ENCODE measurements at places on chromosomes 13 and 19.
A peak's percentile ranks its signal among the peaks of the same experiment; 100 is the strongest.

- DNase-seq: no peak
These were observed 49.8 kb downstream of the TSSK6 start for GRCh38 chr19:19465436-19466070.

DNA sequence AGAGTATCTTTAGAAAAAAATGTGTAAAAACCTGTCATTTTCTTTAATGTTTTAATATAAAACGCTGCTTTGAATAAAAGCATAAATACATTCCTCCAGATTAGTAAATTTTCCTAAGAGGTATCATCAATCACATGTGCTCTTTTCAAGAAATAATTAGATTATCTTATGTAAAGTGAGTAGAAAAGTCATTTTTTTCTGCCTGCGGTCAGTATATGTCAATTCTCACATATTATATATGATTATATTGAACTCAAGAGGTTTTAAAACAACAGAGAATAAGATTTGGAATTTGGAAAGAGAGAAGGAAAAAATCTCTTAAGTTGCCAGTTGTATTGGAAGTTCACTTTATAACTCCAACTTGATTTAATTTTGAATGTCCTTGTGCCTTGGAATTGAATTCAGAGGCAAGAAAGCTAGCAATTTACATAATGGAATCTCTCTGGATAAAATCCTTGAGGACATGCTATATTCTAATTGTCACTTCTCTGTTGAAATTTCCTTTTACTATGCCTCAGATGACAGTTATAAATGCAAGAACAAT is 740.1 kb upstream of the SPRY2 start:
- DNase-seq: peak; percentile 15

GRCh38 chr13:51291341-51291740 is 48.1 kb upstream of the SERPINE3 start:
- no peak for DNase-seq

DNA sequence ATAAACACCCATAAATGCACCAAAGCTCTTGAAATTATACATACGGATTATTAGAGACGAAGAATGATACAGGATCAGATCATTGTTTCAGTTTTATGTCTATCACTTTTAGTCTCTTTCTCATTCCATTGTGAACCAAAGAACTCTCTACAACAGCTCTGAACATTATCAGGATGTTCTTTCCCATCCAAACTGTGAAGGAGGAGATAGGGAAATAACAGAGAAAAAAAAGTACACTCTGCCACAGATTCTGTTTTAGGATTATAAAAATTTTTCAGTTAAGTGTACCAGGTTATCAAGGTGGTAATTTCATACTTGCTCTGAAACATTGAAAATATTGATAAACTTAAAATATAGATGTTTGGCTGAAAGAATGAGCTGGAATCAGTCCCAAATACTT is 270.9 kb downstream of the MZT1 start:
- DNase-seq: no peak

DNA sequence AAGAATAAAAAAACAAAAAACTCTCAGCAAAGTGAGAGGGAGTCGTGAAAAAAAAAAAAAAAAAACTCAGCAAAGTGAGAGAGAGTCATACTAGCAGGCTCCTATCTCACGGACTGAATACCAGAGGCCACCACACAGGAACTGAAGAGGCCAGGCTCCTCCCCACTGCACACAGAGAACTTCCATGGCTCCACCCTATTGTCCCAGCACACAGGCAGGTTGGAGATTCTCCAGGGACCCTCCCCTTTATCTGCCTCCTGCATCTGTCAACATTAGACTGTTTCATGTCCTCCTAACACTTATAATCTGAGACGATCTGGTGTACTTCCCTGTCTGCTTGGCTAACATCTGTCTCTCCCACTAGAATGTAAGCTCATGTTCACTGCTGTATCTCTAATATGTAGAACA is 37.0 kb upstream of the FARP1 start:
- no peak for DNase-seq

DNA sequence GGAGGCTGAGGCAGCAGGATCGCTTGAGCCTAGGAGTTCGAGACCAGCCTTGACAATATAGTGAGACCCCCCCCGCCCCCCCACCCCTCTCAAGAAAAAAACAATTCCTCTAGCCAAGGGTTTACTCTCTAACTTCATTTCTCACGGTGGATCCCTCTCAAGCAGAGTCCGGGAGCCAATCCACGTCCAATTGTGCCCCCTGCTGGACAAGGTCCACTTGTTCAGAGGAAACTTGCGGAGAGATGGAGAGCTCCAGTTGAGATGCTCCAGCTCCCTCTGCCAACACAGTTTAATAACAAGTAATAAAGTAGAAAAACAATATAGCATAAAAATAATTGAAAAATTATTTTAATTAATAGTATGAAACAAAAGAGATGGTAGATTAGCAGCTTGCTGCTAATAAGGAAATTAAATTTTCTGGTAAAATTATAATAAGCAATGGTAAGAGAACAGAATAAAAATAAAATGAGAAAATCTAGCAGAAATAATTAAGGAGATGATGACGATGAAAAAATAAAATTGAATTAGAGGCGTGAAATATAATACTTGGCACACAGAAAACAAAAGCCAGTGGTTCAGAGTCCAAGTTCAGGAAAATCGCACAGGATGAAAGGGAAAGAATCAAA is 14.5 kb upstream of the SIGLEC14 start:
- DNase-seq: peak; percentile 52

DNA sequence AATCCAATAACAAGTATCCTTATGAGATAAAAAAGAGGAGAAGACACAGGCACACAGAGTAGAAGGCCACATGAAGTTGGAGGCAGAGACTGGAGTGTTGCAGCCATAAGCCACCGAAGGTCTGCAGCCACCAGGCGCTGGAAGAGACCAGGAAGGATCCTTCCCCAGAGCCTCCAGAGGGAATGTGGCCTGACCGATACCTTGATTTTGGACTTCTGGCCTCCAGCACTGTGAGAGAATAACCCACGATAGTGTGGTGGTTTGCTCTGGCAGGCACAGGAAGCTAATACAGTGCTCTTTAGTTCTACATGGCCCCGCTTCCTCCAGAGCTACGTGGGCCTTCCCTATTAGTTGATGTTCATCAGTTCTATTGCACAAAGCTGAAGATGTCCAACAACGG is 15.3 kb upstream of the SULT2A1 start:
- DNase-seq: no peak

GRCh38 chr13:32261567-32261966 is 53.6 kb downstream of the ZAR1L start:
- DNase-seq: no peak

DNA sequence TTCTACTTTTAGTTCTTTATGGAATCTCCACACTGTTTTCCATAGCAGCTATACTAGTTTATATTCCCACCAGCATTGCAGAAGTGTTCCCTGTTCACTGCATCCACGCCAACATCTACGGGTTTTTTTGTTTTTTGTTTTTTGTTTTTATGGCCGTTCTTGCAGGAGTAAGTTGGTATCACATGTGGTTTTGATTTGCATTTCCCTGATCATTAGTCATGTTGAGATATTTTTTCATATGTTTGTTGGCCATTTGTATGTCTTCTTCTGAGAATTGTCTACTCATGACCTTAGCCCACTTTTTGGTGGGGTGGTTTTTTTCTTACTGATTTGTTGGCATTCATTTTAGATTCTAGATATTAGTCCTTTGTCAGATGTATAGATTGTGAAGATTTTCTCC is 89.7 kb downstream of the FRY start:
- DNase-seq: no peak

DNA sequence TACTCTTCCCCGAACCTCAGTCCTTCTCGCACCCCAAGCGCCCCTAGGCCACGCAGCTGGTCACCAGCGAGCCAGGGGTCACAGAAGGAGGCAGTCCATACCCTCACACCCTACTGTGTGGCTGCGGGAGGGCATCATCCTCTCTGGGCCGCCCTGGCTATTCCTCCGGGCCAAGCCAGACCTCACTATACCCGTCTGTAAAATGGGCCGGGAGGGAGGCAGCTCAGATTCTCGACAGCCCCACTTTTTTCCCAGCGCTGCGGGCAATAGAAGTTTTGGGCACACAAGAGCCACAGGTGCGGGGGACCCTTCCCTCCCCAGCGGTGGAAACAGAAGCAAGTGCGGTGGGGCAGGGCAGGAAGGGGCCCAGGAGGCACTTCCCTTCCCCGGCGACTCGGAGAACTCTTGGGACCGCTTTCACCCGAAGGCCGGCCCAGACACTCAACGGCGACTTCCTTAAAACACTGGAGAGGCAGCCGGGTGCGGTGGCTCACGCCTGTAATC is 5.6 kb upstream of the ARRDC2 start:
- no peak for DNase-seq

- no peak for DNase-seq
These were observed 9.8 kb downstream of the ATP13A1 start for GRCh38 chr19:19653597-19654147.

DNA sequence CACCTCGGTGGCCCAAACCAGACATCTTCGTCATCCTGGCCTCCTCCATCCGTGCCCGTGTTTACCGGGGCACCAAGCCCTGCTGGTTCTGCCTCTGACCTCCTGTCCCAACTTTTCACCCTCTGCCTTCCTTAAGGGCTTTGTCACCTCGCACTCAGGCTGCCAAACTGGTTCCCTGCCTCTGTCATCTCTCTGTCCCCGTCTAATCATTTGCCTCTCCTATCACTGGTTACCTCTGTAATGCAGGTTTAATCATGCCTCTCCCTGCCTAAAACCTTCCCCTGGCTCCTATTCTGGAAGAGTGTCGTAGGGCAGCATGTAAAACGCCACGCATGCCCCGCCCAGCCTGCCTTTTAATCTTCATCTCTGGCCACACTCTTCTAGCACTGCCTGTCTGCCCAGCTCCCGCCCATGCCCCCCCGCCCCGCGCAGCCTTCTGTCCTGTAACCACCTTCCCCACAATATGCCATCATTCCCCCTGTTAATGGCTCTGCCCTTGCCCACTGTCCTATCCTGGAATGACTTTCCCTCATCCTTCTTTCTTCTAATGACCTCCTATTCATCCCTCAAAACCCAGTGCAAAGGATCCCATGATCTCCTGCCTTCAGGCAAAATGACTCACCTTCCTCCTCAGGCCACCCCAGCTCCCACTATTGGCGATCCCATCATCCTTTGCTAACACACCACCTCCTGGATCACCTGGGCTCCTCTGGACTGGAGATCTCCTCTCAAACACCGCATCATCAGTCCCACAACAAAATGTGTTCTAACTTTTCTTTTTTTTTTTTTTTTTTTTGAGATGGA is 66.7 kb downstream of the PEX11G start:
- no peak for DNase-seq

DNA sequence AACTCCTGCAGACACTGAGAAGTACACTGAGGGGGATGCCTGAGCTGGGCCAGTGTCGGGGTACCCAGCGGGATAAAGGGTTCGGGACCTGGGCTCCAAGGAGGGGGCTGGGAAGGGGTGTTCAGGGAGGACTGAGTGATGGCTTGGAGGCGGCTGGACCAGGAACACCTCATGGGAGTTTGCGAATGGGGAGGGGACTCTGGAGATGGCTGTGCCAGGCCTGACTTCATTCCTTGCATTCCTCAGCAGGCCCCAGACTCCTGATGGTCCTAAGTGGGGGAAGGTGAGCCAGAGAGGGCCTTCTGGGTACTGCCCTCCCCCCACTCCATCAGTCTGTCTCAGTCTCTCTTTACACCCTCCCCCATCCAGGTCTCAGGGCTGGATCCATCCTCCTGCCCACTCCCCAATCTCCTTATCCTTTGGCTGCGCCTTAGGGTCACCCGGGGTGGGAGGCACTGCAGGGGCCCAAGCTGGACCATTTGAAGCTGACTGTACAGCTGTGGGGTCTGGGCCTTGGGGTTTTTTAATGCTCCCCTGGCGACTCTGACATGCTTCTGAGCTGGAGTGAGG is 13.8 kb downstream of the PAK4 start:
- no peak for DNase-seq

DNA sequence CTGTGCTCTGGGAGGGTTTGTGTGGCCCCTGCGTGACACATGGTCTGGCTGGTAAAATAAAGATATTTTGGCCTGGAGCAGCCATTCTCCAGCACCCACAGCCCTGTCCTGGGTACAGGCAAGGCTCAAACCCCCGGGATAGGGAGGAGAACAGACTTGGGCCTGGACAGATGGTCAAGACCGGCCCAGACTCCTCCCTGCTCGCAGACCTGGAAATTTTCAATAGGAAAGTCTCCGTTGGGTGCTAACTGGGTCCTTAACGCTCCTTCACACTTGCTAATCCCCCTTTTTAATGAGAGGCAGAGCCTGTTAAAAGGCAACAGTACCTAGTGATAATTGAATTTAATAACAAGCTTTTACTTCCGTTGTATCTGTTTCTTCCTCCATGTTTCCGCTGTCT is 2.5 kb downstream of the PALM start:
- DNase-seq: peak; percentile 59

DNA sequence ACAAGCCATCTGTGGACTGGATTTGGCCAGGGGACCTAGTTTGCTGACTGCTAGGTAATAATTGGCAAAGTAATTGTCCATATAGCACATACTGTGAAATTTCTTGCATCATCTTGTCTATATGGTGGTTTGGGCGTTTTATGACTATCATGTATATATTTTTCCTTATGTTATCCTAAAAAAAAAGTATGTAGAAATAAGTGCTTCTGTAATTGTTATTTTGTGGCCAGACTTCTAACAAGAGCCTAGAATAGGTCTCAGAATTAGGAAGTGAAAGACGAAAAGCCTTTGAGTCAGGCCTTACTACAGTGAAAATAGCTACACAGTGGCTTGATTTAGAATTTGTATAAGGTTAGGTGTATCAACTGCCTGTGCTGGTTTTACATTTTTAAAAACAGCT is 4.2 kb downstream of the FNDC3A start:
- no peak for DNase-seq

- no peak for DNase-seq
These were observed 2.7 kb upstream of the MIDN start for GRCh38 chr19:1245494-1246264.

GRCh38 chr13:63409791-63410351 is 1994.2 kb upstream of the PCDH20 start:
- DNase-seq: no peak

- DNase-seq: no peak
These were observed 78.8 kb downstream of the MAP4K1 start for GRCh38 chr19:38538793-38539528.

DNA sequence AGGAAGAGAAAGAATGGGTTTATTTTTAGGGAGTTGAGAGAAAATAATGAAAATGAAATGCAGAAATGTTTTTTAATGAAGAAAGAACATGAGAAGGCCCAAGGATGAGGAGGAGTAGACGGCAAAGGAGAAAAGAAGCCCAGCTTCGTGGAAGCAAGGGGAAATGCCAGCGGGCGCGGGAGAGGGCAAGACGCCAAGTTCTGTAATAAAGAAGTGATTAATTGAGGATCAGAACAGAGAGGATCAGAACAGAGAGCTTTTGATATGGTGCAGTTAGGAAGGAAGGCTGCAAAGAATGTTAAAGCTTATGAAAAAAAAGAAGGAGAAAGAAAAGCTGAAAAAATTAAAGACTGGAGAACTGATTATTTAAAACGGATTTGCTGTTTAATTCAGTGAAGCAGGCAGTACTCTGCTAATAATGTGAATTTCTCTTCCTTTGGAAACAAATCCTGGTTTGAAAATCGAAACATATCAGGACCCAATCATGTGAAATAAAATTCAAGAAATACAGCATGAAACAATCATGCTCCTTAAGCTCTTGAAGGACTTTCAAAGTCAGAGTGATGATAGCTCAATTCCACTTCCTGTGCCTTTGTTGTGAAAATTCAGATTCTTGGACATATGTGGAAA is 99.3 kb upstream of the SOX1 start:
- DNase-seq: no peak

- no peak for DNase-seq
These were observed 1.5 kb downstream of the NUMBL start for GRCh38 chr19:40688987-40689338.

Measured in NCI-H1417 (cell line).